ENCODE measurements at places on chromosomes 3 and 15. TPM values are rescaled to one million over a fixed set of nuclear protein-coding genes. Genes with fewer than 3 reads are reported as not detected.

The DHFR2 gene
- 1.5 TPM for total RNA-seq

DNA sequence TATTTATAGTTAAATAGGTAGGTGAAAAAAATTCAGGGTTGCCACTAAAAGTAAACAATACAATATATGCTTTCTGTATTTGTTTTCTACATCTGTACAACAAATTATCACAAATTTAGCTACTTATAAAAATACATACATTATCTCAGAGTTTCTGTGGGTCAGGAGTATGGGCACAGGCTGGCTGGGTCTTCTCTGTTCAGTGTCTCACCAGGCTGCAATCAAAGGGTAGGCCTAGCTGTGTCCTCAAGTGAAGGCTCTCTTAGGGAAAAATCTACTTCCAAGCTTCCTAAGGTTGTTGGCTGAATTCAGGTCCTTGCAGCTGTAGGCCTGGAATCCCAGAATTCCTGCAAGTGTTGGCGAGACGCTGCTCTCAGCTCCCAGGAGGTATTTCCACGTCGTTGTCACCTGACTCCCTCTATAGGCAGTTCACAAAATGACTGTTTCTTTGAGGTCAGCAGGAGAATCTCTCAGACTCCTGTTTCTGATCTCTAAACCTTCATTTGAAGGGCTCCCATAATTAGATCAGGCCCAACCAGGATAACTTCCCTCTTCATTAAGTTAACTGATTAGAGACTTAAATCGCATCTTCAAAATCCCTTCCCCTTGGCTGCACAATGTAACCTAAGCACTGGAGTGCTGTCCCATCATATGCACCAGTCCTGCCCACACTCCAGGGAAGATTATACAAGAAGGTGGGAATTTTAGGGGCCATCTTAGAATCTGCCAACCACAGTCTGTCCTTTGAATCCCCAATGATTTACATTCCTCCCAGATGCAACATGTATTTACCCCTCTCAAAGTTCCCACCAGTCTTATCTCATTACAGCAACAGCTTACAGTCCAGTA, 296.6 kb downstream of the SUCLG2 start:
- H3K27ac ChIP-seq, result no peak overlapping the region
- no peaks in the 10 kb centered on the region for H3K27me3 ChIP-seq
- peak; percentile 71 for DNase-seq
- H3K4me3 ChIP-seq, result no peak overlapping the region

- DNase-seq, result no peak
- H3K27ac ChIP-seq, result no peak overlapping the region
- H3K36me3 ChIP-seq, result no peaks in the 10 kb centered on the region
- H3K27me3 ChIP-seq, result no peaks in the 10 kb centered on the region
- H3K4me1 ChIP-seq, result peaks cover 17% of the 10 kb centered on the region
These were observed 170.5 kb downstream of the CTNNB1 start for GRCh38 chr3:41369838-41370237.

GRCh38 chr3:178537122-178537705, 978 bp downstream of the KCNMB2 start:
- H3K27me3 ChIP-seq, result no peaks in the 10 kb centered on the region
- no peak for DNase-seq
- H3K4me1 ChIP-seq, result peaks cover 17% of the 10 kb centered on the region
- H3K36me3 ChIP-seq, result no peaks in the 10 kb centered on the region
- H3K4me3 ChIP-seq, result no peak overlapping the region

The CCDC39 gene
- total RNA-seq, result not detected

DNA sequence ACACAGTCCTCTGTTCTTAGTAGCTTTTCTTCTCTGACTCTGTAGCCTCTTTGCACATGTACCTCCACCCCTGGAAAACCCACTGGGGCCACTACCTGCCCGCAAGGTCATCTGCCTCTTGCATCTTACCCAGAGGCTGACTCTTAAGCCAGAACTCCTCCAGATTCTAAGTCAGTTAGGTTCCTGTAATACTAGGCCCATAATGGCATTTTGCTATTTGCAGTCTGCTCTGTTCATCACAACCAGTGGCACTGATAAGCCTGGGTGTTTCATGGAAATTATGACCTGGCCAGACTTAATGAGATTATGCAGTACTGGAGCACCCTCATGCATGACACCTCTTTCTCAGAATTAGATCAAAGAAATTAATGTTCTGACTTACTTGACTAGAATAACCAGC, 31.7 kb upstream of the ATG7 start:
- H3K27me3 ChIP-seq, result no peaks in the 10 kb centered on the region
- no peak for DNase-seq
- no peaks in the 10 kb centered on the region for H3K4me1 ChIP-seq
- no peak overlapping the region for H3K4me3 ChIP-seq

GRCh38 chr15:75193976-75194375, 7.7 kb upstream of the C15orf39 start:
- no peak overlapping the region for H3K27ac ChIP-seq
- no peak overlapping the region for H3K4me3 ChIP-seq

The LTK gene
- total RNA-seq, result 2.6 TPM

DNA sequence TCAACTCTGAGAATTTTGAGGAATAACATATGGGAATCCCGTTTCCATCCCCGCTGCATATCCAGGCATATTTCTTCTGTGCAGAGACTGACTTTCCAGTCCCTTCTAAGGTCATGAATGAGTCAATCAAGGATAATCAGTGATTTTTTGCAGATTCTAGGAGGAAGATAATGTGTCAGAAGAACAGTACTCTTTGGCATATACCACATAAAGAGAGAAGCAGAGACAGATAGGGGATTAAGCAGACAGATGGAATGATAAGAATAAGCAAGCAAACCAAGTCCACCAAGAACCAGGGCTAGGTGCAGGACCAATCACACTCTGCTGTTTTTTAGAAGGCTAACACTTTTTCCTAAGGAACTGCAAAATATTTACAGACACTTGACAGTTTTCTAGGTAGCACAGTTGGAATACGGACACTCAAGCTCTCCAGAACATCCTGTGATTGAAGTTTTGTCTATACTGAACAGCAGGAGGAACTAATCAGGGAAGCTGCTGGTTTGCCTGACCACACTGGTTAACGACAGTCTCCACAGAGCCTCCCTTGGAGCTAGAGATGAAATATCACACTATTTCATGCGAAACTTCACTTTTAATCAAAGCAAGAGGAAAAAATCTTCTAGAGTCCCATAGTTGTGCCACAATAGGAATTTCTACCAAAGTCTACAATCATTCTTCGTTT, 450.0 kb upstream of the KCNMB2 start:
- H3K36me3 ChIP-seq, result no peaks in the 10 kb centered on the region
- no peak overlapping the region for H3K27ac ChIP-seq
- H3K4me3 ChIP-seq, result no peak overlapping the region
- no peak for DNase-seq

The SCN11A gene
- 0.28 TPM for total RNA-seq

GRCh38 chr3:197308591-197308990, 10.2 kb upstream of the DLG1 start:
- DNase-seq, result no peak
- no peak overlapping the region for H3K27ac ChIP-seq
- H3K4me1 ChIP-seq, result peaks cover 5% of the 10 kb centered on the region
- H3K4me3 ChIP-seq, result no peak overlapping the region

DNA sequence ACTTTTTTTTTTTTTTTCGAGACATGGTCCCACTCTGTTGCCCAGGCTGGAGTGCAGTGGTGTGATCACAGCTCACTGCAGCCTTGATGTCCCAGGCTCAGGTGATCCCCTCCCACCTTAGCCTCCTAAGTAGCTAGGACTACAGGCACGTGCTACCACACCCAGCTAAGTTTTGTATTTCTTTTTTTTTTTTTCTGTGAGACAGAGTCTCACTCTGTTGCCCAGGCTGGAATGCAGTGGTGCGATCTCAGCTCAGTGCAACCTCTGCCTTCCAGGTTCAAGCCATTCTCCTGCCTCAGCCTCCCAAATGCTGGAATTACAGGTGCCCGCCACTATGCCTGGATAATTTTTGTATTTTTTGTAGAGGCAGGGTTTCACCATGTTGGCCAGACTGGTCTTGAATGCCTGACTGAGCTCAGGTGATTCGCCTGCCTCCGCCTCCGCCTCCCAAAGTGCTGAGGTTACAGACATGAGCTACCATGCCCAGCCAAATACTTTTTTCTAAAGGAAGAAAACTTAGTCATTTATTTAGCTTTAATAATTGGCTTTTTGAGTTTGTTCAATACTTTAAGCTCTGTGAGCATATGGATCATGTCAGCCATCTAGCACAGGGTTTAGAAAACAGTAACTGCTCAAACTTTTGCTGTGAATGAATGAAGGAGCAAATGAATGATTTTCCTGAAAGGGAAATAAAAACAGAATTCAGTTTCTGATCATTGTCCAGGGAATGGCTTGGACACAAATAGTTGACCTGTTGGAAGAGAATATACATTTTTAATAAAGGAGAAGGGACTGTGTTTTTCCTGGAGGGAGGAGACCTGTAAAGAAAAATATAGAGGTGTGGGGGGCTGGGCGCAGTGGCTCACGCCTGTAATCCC, 26.0 kb downstream of the UBE2E1 start:
- H3K36me3 ChIP-seq, result no peaks in the 10 kb centered on the region
- H3K27ac ChIP-seq, result no peak overlapping the region
- DNase-seq, result no peak
- H3K4me3 ChIP-seq, result no peak overlapping the region

DNA sequence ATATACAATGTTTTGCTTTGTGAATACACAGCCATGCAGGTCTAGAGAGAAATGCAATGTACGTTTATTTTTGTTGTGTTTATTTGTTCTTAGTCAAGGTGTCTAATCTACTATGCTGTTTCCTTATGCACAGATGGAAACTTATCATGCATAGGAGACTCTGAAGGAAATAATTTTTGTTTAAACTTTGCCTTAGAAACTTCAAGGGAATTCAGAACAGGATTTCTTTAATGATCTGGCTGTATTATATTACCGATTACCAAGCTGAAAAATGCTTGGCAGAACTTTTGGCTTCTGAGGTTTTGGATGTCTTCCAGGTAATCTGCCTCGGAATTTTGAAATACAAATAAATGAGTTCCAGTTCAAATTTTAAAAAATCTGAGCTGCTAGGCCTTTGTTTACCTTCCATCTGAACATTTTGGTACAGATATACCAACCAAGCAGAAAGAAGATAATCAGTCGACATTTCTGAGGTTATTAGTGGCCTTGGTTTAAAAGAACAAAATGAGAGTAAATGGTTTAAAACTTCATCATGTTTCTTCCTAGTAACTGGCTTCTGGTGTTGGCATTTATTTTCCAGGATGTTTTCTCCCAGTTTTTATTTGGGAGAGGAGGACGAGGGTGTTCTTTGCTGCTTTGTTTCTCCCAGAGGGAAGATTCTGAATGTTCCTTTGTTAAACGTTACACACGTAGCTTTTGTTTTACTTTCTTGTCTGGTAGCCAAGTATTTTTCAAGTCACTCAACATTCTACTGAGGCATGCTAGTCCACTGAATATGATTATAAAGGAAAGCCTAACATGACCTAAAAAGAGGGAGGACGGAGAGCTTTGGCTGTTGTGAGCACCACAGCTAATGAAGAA, 421.8 kb upstream of the TBL1XR1 start:
- H3K4me1 ChIP-seq, result no peaks in the 10 kb centered on the region
- H3K27me3 ChIP-seq, result no peaks in the 10 kb centered on the region
- no peak overlapping the region for H3K4me3 ChIP-seq
- DNase-seq, result no peak
- no peak overlapping the region for H3K27ac ChIP-seq

- DNase-seq, result no peak
- peaks cover 7% of the 10 kb centered on the region for H3K36me3 ChIP-seq
- no peaks in the 10 kb centered on the region for H3K4me1 ChIP-seq
- no peak overlapping the region for H3K4me3 ChIP-seq
- no peaks in the 10 kb centered on the region for H3K27me3 ChIP-seq
- H3K27ac ChIP-seq, result no peak overlapping the region
These were observed 82.9 kb upstream of the CDAN1 start for GRCh38 chr15:42819786-42820185.

The SHF gene
- total RNA-seq, result 20.0 TPM

- H3K4me1 ChIP-seq, result no peaks in the 10 kb centered on the region
- H3K27ac ChIP-seq, result no peak overlapping the region
- no peak overlapping the region for H3K4me3 ChIP-seq
These were observed 11.1 kb upstream of the RTP2 start for GRCh38 chr3:187713504-187713903.

GRCh38 chr15:92963794-92964193, 63.7 kb downstream of the CHD2 start:
- peaks cover 2% of the 10 kb centered on the region for H3K4me1 ChIP-seq
- H3K4me3 ChIP-seq, result no peak overlapping the region
- H3K27ac ChIP-seq, result peak overlapping the region; percentile 60
- no peaks in the 10 kb centered on the region for H3K27me3 ChIP-seq

DNA sequence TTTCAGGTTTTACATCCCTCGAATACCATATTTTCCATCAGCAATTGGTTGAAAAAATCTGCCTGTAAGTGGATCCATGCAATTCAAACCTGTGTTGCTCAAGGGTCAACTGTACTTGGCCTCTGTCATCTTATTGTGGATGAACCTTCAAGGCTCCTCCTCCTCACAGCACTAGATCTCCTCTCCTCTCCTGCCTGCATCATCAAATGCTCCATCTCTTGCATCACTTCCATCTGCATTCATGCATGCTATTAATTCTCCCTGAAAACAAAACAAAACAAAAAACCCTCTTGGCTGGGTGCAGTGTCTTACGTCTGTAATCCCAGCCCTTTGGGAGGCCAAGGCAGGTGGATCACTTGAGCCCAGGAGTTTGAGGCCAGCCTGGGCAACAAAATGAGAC, 10.1 kb downstream of the BCL2L10 start:
- H3K27ac ChIP-seq, result no peak overlapping the region
- H3K27me3 ChIP-seq, result no peaks in the 10 kb centered on the region
- H3K4me3 ChIP-seq, result no peak overlapping the region
- no peak for DNase-seq
- H3K36me3 ChIP-seq, result no peaks in the 10 kb centered on the region

The GOLGA8M gene
- total RNA-seq, result 0.36 TPM

The ALPK3 gene
- total RNA-seq, result 52.1 TPM

The SHC4 gene
- 1.5 TPM for total RNA-seq

The VPS13C gene
- total RNA-seq, result 13.8 TPM

DNA sequence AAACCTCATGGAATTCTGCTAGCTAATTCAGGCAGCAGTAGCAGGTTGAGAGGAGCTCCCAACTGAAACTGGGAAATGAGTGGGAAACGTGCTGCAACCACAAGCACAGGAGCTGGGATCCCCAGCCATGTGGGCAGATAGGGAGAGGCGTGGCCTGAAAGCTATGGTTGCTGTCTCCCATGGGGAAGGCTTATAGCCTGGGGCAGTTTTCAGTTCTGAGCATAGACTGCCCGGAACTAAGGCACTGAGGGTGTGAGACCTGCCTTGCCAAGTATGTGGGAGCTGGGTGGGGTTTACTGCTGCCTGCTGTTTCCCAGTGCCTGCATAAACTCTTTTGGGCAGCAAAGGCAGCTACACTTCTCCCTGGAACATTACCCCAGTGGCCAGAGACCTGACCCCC, 229.5 kb downstream of the TUSC7 start:
- no peaks in the 10 kb centered on the region for H3K27me3 ChIP-seq
- H3K36me3 ChIP-seq, result no peaks in the 10 kb centered on the region
- no peak overlapping the region for H3K27ac ChIP-seq
- DNase-seq, result no peak
- H3K4me1 ChIP-seq, result no peaks in the 10 kb centered on the region

The CILP gene
- 0.32 TPM for total RNA-seq

Measured in cardiac muscle cell (in vitro differentiated cells and primary cell).